Osteocyte (in vitro differentiated cells): ENCODE measurements at places on chromosomes 7 and 10. TPM values are rescaled to one million over a fixed set of nuclear protein-coding genes. Genes with fewer than 3 reads are reported as not detected.

Gene CFTR
- total RNA-seq = not detected in 2 replicates

Gene KAZALD1
- 43.0 and 49.0 TPM in 2 replicates for total RNA-seq

- DNase-seq = no peak
Observed at GRCh38 chr10:73043766-73044377, 52.8 kb downstream of the P4HA1 start.

Gene FAM221A
- 4.0 TPM in 2 replicates for total RNA-seq

Gene RARRES2
- not detected in 2 replicates for total RNA-seq

- no peak for DNase-seq
Observed at GRCh38 chr10:131231323-131231964, 80.1 kb downstream of the TCERG1L start.

Gene HOXA11
- total RNA-seq = not detected in 2 replicates

DNA sequence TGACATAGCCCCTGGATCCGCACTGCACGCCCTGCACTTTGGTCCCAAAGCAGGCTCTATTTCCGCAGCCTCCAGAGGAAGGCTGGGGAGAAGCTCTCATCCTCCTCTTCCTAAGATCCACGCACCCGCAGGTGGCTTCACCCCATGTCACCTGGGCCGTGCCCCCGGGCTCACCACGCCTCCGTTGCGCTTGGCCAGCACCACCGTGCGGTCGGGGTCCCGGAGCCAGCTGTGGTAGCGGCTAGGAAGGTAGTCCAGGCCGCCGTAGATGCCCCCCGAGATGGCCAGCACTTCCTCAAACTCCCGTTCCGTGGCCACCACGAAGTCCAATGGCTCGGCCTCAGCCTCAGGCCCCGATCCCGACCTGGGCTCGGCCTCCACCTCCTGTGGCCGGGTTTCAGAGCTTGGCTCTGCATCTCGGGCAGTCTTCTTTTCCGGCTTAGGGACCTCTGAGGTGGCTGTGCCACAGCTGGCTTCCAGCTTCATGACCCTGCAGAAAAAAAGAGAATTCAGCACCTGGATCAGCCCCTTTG is 5.7 kb downstream of the NAT16 start:
- DNase-seq = no peak
